ENCODE measurements at places on chromosomes 3 and 15. TPM values are rescaled to one million over a fixed set of nuclear protein-coding genes. Genes with fewer than 3 reads are reported as not detected.

Gene LRRC58
- total RNA-seq: 35.0 TPM

Gene STRIT1
- total RNA-seq: not detected

Gene GLDN
- total RNA-seq: 0.07 TPM

Gene EIF4E3
- 5.1 TPM for total RNA-seq

Gene DOCK3
- under 0.01 TPM for total RNA-seq

Gene TMEM108
- not detected for total RNA-seq

Gene TGM5
- total RNA-seq: 1.5 TPM

Measured in nasal cavity respiratory epithelium epithelial cell of viscerocranial mucosa (primary cell).